ENCODE measurements at places on chromosomes 16 and 17. TPM values are rescaled to one million over a fixed set of nuclear protein-coding genes. Genes with fewer than 3 reads are reported as not detected.

GRCh38 chr16:62872339-62872738 is 836.1 kb upstream of the CDH8 start:
- DNase-seq = no peak

GRCh38 chr16:4660454-4661007 is 32.8 kb upstream of the NUDT16L1 start:
- DNase-seq = peak; percentile 58

DNA sequence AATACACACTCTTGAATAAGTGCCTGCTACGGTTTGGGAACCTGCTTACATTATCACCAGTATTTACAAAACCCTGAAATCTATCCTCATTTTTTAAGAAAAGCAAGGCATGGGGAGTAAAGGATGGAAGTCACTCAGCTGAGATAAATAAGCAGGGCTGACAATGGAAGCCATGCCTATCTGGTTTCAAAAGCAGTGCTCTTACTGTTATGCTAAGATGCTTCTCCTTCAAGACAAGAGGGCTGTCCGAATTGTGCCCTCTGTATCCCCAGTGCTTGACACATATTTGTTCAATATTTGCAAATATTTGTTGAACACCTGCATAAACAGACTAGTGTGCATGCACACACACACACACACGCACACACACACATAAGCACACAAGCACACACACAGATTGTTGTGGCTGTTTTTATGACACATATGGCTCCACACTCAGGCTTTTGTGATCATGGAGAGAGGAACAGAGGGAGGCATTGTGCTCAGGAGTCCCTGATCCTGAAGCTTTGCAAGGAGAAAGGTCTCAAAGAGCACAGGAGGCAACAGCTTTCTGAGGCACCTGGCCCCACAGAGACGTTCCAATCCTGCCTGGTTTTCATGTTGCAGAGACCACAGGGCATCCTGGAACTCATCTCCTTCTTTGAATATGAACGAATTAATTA is 401.6 kb upstream of the CDH11 start:
- no peak for DNase-seq

Gene KRT28
- total RNA-seq = not detected

Gene ASPHD1
- 14.0 TPM for total RNA-seq

Gene TLCD3A
- 7.3 TPM for total RNA-seq

Gene SLC9A5
- total RNA-seq = 1.2 TPM

Gene BTBD17
- 0.36 TPM for total RNA-seq

DNA sequence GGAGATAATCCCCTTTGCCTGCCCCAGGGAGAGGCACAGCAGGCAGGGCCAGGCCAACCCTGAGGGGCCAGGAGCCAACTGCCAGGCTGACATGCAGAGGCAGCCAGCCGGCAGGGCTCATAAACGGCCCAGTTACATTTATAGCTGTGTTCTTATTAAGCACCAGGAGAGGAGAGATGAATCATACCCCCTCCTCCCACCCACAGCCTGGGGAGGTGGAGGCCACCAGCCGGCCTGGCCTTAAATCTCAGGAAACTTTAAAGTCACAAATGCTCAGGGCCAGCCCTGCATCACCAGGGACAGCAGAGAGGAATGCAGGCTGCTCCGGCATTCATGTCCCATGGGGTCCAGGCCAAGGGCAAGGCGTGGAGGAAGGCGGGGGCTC is 177.2 kb downstream of the TMEM132E start:
- DNase-seq = no peak

Gene HASPIN
- total RNA-seq = 0.24 TPM

Gene DNAAF8
- 1.1 TPM for total RNA-seq
